ENCODE measurements at places on chromosomes 2 and 18.

DNA sequence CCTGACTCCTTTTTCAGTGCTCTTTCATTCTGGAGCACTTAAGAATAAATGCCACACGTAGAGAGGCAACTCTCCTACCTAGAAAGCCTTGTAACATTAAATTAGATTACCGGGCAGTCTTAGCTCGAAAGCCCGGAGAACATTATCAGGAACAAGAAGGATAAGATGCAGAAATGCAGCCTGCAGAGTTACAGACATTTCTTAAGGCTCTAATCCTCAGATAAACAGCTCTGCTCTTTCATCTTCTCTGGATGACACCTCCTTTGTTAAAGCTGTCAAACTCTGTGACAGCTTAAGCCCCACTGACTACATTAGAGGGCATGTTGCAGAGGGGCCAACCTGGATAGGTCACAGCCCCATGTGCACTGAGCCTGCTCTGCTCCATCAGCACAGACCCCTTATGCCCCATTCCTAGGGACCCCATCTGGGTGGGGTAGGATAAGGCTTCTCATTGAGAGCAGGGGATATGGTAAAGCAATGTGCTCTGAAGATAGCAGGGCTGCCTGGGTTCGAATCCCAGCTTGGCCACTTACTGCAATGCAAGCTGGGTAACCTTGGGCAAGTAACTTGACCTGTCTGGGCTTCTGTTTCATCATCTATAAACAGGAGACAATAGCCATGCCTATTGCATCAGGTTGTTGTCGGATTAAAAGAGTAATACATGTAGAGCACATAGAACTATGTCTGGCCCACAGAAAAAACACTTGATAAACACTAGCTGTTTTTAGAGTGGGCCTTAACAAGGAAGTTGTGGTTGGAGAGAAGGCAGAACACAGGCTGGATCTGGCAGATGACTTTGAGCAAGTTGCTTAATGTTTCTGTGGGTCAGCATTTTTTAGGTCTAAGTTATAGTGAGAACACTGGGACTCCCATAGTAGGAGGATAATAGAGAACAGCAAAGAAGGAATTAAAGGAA lies 111.4 kb downstream of the THNSL2 start:
- DNase-seq: no peak

- DNase-seq: no peak
Measured at GRCh38 chr18:57776767-57777166, 26.3 kb downstream of the ATP8B1 start.

DNA sequence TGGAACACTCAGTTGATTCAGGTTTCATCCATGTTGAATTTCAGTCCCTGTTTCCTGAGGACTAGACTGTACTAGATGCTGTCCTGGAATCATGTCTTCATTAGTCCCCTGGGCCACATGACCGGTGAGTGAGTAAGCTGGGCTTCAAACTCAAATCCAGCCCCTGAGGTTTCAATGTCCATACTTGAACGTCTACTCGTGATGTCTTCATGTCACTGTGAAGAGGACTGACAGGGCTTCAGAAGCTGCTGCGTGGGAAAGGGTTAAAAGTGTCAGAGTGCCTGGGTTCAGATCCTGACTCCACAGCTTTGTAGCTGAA lies 101.2 kb downstream of the CDK15 start:
- DNase-seq: no peak

DNA sequence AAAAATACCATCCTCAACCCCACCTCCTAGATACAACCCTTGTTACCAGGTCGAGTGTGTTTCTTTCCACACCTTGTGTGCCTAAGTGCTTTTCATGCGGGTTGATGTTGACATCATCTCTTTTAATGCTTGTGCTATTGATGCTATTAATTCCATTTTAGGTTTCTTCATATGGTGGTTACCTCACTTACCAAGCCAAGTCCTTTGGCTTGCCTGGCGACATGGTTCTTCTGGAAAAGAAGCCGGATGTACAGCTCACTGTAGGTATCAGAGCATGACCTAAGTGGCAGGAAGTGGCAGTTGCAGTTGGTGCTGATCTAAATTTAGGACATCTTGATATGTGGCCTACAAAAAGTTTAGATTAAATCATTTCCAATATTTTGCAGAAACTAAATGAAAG lies 149.9 kb upstream of the TTC39C start:
- no peak for DNase-seq

- no peak for DNase-seq
Measured at GRCh38 chr2:127418300-127419111, at the start of gene PROC. Gene PROC (plus strand): TSS chr2:127418427. CDS start chr2:127419943, 1,516 bp downstream.

Measured in stimulated activated CD4-positive, alpha-beta T cell treated with anti-CD3 and anti-CD28 coated beads, Interleukin-1b, Interleukin-23, amount 100 ng/mL, for 1 hour (primary cell).